Activated naive CD4-positive, alpha-beta T cell treated with anti-CD3 and anti-CD28 coated beads, Interleukin-2, amount 10 ng/mL, durations not matched to agents 7 days and 5 days (primary cell): ENCODE measurements at places on chromosomes 12 and 14.
A peak's percentile ranks its signal among the peaks of the same experiment; 100 is the strongest.

DNA sequence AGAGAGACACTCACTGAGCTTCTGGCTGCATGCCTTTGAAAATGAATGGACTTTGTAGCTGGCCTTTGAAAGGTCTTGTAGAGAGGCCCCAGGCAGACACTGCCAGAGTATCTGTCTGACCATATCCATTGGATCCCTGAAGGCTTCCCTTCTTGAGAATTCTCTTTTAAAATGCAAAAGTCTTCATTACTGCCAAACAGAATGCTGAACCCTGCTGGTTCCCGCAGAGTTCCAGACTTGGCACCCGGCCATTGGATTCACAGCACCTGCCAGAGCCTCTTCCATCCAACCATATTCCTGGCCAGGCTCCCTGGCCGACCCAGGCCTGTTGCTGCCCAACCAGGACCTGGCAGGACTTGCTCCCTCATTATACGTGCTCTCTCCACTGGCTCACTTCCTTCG lies 182.5 kb downstream of the GXYLT1 start:
- no peak for DNase-seq

GRCh38 chr14:103528146-103528586 lies 830 bp upstream of the TRMT61A start:
- no peak for DNase-seq

DNA sequence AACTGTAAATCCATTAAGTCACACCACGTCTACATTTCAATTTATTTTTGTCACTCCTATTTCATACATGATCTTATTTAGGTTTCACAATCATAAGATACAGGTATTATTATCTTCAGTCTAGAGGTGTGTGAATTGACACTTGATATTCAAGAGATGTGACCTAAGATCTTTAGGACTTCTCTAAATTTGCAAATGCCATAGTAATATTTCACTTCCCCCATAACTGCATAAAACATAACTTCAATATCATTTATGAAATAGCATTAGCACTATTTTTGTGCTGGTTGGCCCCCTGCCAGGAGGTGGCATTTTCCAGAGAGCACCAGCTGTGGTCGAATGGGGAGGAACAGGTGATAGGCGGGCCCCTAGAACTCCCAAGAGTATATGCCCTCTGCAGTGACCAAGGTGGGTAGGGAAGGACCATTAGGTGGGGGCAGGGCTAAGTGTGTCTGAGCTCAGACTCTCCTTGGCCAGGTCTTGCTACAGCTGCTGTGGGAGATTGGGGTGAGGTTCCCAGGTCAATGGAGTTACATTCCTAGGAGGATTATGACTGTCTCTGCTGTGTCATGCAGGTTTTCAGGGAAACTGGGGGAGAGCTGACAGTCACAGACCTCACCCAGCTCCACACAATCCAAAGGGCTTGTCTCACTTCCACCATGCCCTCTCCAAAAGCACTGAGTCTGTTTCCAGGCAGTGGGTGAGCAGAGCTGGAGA lies 49.2 kb upstream of the ERGIC2 start:
- no peak for DNase-seq

DNA sequence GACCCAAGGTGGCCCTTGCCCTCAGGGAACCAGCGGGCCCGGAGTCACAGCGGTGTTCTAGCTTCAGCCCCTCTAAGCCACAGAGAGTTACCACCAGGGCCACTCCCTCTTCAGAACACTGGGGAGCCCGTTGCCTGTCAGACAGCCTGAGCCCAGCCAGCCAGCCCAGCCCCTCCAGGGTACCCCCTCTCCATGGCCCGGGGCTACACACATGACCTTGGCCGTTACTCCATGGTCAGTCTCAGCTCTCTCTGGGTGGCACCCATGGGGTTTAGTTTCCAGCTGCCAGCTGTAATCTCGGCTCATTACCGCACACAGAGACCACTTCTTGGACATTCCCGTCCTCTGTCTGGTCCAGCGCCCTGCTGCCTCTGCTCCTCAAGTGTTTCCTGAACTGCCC lies 35.0 kb downstream of the PPP2R5C start:
- DNase-seq = no peak

- no peak for DNase-seq
Observed at GRCh38 chr14:83991666-83992065, 1538.3 kb upstream of the FLRT2 start.

DNA sequence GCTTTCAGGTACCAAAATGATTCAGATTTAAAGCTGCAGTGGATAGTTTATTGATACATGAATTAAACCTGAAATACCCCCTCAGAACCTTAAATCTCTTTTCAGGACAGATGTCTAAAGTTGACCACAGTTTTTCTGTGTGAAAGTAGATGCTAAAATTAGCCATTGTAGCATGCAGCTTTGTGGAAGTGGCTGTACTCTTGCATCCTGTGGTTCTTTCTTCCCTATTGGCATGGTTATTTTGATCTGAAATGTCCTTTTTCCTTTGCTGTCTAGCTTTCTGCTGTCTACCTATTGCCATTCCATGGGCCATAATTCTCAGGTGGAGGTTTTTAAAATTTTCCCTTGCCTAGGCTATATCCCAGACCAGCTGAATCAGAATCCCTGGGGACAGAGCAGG lies 455.6 kb downstream of the ZFP36L1 start:
- no peak for DNase-seq

GRCh38 chr12:11653215-11653753 lies 3.8 kb downstream of the ETV6 start:
- DNase-seq = peak; percentile 53

DNA sequence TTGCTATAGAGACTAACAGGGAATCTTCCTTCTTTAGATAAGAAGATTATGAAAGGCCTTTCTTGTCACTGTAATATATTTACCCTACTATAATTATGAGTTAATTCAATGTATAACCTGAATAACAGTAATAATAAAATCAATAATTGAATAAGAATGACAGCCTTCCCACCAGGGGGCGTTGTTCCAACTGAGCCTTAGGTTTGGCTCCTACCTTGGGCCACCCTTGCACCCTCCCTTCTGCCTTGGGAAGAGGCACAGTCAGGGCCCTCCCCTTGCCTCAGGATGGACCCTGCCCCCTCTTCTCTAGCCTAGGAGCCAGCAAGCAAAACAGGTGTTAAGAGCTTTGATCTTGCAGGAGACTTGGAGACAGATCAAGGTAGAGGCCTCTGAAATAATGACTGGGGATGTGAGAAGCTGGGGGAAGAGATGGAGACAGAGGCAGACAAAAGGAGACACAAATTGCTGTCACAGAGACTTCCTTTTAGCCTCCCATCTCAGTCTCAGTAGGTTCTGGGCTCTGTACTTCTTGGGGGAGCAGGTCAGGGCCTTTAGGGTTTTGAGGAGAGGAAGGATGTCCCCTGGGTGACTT lies 40.1 kb upstream of the CISTR start:
- DNase-seq = peak; percentile 41

DNA sequence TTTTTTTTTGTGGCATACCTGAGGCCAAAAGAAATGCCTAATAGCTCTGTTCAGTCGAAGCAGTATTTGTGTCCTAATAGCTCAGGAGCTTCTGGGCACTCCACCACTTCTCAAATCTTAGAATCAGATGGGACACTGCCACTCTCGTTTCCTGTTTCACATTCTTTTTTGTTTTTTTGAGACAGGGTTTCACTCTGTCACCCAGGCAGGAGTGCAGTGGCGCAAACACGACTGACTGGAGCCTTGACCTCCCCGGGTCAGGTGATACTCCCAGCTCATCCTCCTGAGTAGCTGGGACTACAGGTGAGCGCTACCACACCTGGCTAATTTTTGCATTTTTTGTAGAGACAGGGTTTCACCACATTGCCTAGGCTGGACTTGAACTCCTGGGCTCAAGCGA lies 52.7 kb downstream of the SPPL3 start:
- no peak for DNase-seq

DNA sequence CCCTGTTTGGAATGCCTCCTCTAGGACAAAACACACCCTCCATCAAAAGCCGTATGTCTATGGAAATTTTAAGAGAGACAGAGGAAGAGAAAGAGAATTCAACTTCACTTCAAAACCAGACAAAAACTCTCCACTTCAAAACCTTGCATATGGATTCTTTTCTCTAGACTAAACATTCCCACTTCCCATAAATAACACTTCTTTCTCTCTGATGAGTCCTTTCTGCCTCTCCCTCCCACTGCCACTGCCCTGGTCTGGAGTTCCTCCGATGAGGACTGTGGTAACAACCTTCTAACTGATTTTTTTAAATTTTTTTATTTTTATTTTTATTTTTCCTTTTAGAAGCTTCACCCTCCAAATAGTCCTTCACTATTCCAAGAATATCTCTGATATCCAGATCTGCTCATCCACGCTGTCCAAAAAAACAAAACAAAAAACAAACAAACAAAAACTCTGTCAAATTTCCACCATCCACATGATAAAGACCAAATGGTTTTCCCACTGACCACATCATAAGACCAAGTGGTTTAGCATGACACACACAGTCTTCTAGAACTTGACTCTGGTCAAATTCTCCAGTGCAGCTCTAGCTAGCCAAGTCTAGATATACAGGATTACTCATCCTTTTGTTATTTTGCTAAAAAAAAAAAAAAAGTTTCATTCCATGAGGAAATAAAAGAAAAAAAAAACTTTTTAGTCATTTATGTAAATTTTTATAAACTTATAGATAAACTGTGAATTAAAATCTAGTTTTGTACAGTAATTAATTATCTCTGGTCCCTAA lies 256.0 kb downstream of the PPFIA2 start:
- DNase-seq = no peak

DNA sequence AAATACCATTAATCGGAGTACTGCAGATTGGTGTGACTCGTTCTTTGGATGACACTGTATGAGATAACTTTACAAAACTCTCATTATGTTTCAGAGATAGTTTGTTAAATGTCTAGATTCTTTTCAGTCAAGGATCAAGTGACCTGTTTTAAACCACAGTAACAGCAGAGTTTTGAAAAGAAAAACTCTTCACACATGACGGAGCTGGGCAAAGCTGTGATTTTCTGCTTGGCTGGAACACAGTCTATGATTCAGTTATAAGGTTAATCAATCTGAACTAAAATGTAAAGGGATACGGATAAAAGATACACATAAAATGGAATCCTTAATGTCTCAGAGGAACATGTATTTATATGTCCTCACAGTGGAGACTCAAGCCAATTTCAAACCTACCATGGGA lies 573.2 kb downstream of the PRKD1 start:
- no peak for DNase-seq

DNA sequence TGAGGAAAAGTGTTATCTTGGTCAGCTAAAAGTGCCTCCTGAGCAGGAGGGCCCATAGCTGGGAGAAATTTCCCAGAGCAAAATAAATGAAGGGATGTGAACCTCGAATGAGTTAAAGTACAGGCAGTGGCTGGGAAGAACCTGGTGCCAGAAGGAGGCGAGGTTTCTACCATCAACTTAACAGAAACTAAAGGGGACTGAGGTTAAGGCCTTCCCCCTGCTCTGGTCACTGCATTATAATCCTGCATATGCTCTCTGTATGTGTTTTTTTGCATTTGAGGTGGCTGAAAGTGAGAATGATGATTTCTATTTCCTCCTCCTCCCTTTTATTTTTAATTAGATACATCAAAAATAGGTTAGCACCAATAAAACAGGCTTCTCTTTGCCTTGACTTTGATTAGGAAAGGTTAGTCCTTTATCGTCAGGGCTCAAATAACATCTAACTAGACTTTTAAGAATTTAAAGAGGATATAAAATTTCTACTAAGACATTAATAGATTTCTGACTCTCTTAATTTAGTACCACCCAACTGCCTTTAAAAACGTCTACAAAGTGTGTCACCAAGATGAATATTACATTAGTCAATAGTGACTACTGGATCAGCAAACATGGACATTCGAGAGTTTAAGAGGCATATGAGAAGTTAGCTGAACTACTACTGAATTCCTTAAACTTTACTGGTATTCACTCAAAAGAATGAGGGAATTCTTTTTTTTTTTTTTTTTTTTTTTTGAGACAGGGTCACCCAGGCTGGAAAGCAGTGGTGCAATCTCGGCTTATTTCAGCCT lies 49.2 kb downstream of the GALNT4 start:
- DNase-seq = no peak

- DNase-seq = peak; percentile 10
Observed at GRCh38 chr12:2640281-2640680, 154.5 kb upstream of the FKBP4 start.

DNA sequence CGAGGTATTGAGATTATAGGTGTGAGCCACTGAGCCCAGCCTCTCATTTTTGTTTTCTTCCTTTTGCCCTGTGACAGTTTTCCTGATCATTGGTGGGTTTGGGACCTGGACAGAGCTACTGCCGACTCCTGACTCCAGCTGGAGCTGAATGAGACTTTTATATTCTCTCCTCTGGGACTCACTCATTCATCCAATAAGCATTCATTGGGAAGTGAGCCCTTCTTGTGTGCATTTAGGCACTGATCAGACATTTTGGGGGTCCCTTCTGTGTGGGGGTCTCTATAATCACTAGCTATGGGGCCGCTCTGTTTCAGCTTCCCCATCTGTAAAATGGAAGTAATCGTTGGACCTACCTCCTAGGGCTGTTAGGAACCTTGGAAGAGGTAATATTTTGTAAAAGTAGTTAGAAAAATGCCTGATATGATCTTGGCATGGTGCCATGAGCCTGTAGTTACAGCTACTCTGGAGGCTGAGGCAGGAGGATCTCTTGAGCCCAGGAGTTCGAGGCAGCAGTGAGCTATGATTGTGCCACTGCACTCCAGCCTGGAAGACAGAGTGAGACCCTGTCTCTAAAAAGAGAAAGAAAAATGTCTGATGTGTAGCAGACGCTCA lies 7.2 kb downstream of the SH2B3 start:
- DNase-seq = no peak

DNA sequence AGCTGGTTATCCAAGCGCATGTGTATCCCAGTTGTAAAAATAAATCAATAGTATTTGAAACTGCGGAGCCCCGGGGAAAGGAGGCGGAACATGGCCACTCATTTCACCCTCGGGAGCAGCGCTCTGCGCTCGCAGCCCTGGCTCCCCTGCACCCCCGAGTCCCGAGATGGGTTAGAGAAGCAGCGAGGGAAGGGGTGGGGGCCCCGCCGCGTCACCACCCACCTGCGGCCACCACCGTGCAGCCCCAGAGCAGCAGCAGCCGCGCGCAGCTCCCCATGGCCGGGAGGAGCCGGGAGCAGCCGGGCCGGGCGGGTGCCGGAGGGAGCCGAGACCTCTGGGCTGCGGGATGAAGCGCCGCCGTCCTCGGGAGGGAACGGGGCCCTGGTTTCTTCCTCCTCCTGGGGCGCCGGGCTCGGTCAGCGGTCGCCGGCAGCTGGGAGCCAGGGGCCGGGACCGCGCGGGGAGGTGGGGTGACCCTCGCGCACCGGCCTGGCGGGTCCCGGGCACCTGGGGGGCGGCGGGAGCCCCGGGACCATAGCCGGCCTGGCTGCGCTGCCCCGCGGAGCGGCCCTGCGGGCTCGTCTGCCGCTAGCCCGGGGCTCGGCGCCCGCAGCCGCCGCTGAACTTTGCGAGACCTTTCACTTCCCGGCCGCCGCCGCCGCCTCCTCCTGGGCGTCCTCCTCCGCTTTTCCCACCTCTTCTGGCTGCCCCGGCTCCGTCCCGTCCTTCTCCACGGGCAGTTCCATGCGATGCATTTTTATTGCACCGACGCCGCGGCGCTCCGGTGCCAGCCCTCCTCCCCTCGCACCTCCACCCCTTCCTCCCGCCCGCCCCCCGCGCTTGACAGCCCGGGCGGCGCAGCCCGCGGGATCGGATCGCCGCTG lies at the start of gene NTN4:
Gene NTN4, minus strand, starts transcription at position 732 of the 884 bp plus-strand sequence. Its CDS starts 455 bp downstream, at position 277.
- peak; percentile 39 for DNase-seq

- no peak for DNase-seq
Observed at GRCh38 chr12:93125126-93125525, 196.0 kb upstream of the EEA1 start.
